Activated CD4-positive, alpha-beta T cell treated with anti-CD3 and anti-CD28 coated beads for 36 hours (primary cell): ENCODE measurements at places on chromosomes 4 and X. TPM values are rescaled to one million over a fixed set of nuclear protein-coding genes. Genes with fewer than 3 reads are reported as not detected.

NAT8L gene
- total RNA-seq, result 0.55 TPM

ASB12 gene
- total RNA-seq, result not detected

NHS gene
- total RNA-seq, result 10.2 TPM

DSPP gene
- not detected for total RNA-seq

MAGEA12 gene
- total RNA-seq, result not detected

DNA sequence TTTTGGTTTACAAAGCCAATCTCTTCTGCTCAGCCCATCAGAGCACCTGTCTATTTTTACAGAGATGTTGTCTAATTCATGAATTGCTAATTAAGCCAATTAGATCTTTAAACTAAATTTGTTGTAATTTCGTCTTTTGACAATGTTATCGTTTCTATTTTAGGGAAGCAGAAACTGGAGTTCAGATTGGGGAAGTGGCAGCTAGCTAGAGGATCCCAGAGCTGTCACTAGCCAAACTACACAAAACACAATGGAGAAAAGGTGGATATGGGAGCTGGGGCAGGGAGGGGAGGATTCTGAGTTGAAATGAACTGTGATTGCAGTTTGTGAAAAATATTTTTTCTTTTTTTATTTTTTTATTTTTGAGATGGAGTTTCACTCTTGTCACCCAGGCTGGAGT is 35.8 kb downstream of the CASP3 start:
- no peak for DNase-seq
- peaks cover 5% of the 10 kb centered on the region for H3K36me3 ChIP-seq
- no peak overlapping the region for H3K27ac ChIP-seq
- no peaks in the 10 kb centered on the region for H3K4me1 ChIP-seq
- no peak overlapping the region for H3K4me3 ChIP-seq

- H3K27me3 ChIP-seq, result no peaks in the 10 kb centered on the region
- no peaks in the 10 kb centered on the region for H3K4me1 ChIP-seq
- H3K27ac ChIP-seq, result no peak overlapping the region
These were observed 81.6 kb downstream of the DTHD1 start for GRCh38 chr4:36363024-36363423.

DNA sequence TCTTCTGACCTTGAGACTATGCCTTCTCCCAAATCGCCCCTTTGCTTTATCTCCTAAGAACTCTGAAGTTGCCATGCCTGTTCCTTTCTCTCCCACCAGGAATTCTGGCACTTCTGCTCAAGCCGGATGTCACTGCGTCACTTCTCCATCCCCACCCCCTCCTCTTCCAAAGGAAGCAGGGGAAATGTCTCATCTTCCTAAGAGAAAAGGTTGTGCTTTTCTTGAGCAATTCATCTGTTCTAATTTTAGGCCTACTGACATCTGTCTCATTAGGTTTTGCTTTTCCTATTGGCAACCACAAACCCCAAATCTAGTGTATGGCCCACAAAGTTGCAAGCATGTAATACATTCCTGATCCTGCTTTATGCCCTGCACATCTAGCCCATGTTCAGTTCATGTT is 163.1 kb upstream of the PLAC1 start:
- H3K4me1 ChIP-seq, result peaks cover 3% of the 10 kb centered on the region
- H3K27ac ChIP-seq, result peak overlapping the region; percentile 6
- no peak overlapping the region for H3K4me3 ChIP-seq
- no peaks in the 10 kb centered on the region for H3K27me3 ChIP-seq
- peaks cover 9% of the 10 kb centered on the region for H3K36me3 ChIP-seq

DNA sequence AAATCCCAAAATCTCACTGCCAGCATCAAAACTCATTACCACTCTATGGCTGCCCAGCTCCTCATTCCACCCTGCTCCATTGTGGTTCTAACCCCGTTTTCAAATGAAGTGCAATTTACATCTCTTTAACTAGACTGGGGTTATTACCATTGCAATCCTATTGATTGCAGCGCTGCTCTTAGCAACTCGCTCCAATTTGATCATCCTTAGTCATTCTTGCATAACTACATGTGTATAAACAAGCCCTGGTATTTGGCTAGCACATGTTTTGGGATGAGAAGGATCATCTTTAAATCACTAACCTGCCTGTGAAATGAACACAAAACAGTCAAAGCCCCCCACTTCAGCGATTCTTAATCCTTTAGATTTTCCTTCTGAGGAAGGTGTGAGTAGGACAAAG is 340.1 kb upstream of the PPARGC1A start:
- H3K27ac ChIP-seq, result no peak overlapping the region
- H3K36me3 ChIP-seq, result no peaks in the 10 kb centered on the region
- H3K27me3 ChIP-seq, result peaks cover 3% of the 10 kb centered on the region
- no peaks in the 10 kb centered on the region for H3K4me1 ChIP-seq

DNA sequence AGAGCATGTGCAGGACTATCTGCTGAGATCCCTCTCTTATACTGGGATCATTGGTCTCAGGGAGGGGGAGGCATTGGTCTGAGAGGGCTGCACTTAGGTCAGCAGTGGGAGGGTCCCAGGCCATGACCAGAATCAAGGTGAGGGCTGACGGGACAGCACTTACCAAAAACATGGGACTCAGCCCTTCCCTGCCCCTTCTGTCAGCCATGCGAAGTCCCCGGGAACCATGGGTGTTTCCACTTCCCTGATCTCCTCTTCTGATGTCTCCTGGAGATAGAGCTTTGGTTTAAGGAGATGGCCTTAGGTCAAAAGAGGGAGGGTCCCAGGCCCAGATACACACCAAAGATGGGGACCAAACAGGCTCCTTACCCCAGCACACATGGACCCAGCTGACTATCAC is 12.9 kb upstream of the HSFX1 start:
- H3K36me3 ChIP-seq, result no peaks in the 10 kb centered on the region
- DNase-seq, result no peak
- no peak overlapping the region for H3K27ac ChIP-seq
- H3K4me1 ChIP-seq, result no peaks in the 10 kb centered on the region

- peaks cover 58% of the 10 kb centered on the region for H3K27me3 ChIP-seq
- DNase-seq, result no peak
- peak overlapping the region; percentile 13 for H3K4me3 ChIP-seq
- no peak overlapping the region for H3K27ac ChIP-seq
- H3K36me3 ChIP-seq, result no peaks in the 10 kb centered on the region
These were observed 444 bp upstream of the APBB2 start for GRCh38 chr4:41214825-41215146.

DNA sequence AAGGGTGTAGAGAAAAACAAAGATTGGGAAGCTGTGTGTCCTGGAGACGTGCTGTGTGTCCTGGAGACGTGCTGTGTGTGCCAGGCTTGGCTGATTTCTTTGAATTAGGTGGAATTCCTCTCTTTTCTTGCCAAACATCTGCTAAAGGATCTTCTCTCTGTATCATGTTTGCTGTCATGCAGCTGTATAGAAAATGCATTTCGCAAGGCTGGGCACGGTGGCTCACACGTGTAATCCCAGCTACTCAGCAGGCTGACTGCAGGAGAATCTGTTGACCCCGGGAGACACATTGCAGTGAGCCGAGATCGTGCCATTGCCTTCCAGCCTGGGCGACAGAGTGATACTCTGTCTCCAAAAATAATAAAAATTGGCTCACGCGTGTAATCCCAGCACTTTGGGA is 187.0 kb downstream of the CRLF2 start:
- no peak overlapping the region for H3K27ac ChIP-seq
- H3K4me1 ChIP-seq, result peaks cover 19% of the 10 kb centered on the region
- no peaks in the 10 kb centered on the region for H3K36me3 ChIP-seq
- peaks cover 8% of the 10 kb centered on the region for H3K27me3 ChIP-seq
- no peak overlapping the region for H3K4me3 ChIP-seq
- no peak for DNase-seq

- DNase-seq, result no peak
- H3K4me1 ChIP-seq, result no peaks in the 10 kb centered on the region
- no peak overlapping the region for H3K27ac ChIP-seq
- no peaks in the 10 kb centered on the region for H3K36me3 ChIP-seq
- peaks cover 2% of the 10 kb centered on the region for H3K27me3 ChIP-seq
- no peak overlapping the region for H3K4me3 ChIP-seq
These were observed 648.8 kb downstream of the IQCM start for GRCh38 chr4:149166876-149167275.
